ENCODE measurements at places on chromosomes 6 and 20.

GRCh38 chr20:11591965-11592364, 325.7 kb upstream of the BTBD3 start:
- no peak for DNase-seq

DNA sequence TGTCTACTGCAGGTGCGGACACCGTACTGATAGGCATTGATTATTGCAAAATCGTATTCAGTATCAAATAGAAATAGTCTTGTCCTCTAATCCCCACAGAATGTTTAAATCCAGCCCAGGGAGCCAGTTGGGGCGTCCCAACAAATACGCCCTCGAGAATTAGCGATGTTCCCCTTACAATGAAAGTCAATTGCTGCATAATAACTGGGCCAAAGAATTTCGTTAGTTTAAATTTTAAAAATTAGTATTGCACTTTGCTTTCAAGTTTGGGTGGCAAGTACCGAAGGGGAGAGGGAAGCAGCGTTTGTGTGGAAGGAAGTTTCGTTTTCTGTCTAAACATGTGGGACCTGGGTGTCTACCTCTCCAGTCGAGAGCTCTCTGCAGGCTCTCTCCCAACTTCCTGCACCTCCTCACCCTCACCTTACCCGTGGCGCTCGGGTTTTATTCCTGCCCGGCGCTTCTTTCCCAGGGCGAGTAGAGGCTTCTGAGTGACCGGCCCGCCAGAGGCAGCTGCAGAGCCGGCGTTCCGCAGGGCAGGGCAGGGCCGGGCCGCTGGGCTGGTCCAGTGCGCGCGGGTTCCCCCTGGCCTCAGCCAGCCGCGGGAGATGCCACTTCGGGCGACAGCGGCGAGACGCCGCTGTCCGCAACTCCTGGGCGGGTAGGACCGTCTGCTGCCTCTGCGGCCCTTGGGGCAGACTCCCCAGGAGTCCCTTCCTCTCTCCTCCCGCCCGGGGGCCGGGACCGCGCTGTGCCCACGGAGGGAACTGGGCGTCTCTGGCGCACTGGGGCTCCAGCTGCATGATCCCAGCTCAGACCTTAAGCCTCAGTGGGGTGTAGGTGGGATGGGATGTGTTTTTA, 862 bp upstream of the TFAP2C start:
- DNase-seq: no peak

GRCh38 chr20:19621072-19621471, 137.0 kb upstream of the RIN2 start:
- no peak for DNase-seq

- no peak for DNase-seq
Observed at GRCh38 chr20:19212469-19212815, at the start of gene SLC24A3. Gene SLC24A3, plus strand, starts transcription at chr20:19212642.

DNA sequence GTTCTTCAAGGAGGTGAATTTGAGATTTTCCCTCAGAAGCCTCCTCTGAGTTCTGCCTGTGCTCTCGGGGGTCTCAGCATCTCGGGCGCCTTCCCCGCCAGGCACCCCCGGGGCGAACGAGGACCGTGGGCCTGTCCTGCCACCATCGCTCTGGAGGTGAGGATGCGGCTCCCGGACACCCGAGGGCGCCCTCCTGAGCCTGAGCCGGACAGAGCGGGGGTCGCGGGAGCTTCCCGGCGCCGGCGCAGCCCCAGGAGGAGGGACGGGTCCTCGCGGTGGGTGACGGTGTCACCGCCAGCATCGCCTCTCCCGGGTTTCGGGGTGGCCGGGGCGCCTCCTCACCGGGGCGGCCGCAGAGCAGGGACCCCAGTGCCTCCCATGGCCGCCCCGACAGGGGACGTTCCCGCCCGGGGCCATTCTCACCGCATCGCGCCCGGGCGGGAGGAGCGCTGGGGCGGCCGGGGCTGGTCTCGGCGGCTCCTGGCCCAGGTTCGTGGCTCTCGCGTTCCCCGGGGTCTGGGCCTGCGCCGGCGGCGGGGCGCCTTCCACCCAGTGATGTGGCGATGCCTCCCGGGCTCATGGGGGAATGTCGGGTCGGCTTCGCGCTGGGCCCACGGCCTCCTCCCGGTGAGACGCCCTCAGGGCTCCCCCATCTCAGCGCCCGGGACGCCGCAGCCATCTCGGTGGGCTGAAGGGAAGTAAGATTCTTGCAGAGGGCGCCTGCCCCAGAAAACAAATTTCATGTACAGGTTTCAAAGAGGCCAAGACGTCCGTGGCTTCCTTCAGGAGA, 210.5 kb downstream of the ERMARD start:
- DNase-seq: no peak

Data from DMS79 treated with DMSO at 0.1 percent for 48 hours (cell line).